ENCODE measurements at places on chromosomes 12 and 14.

GRCh38 chr14:73712540-73713180 lies 1.5 kb downstream of the PNMA1 start:
- DNase-seq: no peak

DNA sequence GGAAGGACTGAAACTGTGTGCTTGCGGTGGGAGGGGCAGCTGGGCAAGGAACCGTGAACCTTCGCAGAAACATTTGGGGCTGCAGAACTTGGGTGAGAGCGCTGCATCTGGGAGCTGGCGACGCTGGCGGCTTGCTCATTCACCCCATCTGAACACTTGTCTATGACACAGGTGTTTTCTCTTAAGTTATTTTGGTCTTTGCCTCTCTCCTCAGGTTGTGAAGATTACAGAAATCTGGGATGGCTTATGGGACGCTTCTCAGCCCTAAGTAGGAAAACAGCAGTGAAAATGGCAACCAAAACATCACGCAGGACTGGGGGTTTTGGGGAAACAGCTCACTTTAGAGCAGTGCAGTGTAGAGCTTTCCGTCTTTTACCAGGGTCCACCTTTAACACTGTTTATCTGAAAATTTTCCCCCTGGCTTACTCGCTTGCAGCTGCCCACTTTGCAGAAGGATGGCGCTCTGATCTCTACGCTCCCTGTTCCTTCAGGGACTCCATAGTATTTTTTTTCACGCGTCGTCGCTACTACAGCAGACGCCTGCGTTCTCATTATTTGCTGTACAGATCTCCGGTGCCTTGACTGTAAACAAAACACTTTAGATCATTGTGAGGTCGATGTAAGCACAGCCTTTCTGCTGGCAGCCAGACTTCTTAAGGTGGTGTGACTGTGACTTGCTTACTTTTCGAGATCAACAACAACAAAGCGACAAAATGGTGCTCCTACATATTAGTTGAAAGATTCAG lies 2.7 kb upstream of the CDKN1B start:
- no peak for DNase-seq

GRCh38 chr12:113022563-113023297 lies 33.8 kb upstream of the DTX1 start:
- DNase-seq: no peak

DNA sequence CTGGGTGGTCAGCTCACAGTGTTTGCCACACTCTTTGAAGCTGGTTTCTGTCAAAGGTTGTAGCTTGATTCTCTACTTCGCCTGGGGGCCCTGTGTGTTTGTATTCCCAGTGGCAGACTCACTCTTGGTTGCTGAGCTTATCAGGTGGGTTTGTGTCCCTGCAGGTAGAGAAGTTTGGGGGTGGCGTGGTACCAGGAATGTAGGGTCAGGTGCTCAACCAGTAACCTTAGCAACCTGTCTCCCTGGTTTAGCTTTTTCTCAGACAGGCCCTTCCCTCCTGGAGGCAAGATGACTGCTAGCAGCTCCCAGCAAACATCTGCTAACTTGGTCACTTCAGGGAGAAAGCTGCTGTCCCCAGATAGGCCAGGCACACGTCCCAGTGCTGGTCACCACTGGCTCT lies 352.2 kb downstream of the AACS start:
- no peak for DNase-seq

GRCh38 chr12:108772891-108773797 lies 41.8 kb upstream of the CORO1C start:
- DNase-seq: no peak

DNA sequence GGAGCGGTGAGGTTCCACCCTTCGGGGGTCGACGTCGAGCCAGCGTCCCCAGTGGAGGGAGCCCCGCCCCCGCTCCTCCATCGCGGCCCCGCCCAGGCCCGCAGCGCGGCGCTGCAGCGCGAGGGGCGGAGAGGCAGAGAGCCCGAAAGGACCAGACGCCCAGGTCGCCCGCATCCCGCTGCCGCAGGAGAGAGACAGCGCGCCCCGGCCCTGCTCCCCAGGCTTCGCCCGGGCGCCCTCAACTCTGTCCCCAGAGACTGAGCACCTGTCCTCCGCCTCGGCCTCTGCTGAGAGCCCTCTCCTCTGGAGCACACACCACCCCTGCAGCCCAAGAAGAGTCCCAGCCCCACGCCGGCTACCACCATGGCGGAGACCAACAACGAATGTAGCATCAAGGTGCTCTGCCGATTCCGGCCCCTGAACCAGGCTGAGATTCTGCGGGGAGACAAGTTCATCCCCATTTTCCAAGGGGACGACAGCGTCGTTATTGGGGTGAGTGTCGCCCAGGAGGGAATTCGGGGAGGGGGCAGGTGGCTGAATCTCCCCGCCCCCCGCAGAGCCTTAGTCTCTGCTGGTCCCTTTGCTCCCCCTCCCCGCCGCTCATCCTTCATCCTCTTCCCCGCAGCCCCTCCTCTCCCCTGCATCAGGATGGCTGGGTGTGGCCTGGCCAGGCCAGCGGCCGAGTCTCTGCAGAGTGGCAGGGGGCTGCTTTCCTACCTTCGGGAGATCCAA lies at the start of gene KIF5A:
TSS of gene KIF5A (plus strand) at position 136 of the 732 bp plus-strand sequence. CDS start at position 364, 228 bp downstream.
- peak; percentile 26 for DNase-seq

GRCh38 chr12:23949348-23950209 lies at the start of gene SOX5:
Gene SOX5 (minus strand): TSS chr12:23949670. CDS start chr12:23949601, 69 bp downstream.
- no peak for DNase-seq
